ENCODE measurements at places on chromosomes 2 and 18.

- no peak for DNase-seq
These were observed 111.6 kb downstream of the ZNF521 start for GRCh38 chr18:25240420-25240770.

DNA sequence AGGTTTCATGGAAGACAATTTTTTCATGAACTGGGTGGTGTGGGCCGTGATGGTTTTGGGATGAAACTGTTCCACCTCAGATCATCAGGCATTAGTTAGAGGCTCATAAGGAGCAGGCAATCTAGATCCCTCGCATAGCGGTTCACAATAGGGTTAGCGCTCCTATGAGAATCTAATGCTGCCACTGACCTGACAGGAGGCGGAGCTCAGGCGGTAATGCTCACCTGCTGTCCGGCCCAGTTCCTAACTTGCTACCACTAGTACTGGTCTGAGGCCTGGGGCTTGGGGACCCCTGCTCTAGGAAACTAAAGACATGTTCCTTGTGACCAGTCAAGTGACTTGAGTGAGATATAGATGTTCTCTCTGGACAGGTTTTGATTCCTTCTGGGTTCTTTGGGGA is 49.2 kb downstream of the OXER1 start:
- no peak for DNase-seq

GRCh38 chr18:48772457-48772856 is 178.3 kb downstream of the SMAD7 start:
- no peak for DNase-seq

DNA sequence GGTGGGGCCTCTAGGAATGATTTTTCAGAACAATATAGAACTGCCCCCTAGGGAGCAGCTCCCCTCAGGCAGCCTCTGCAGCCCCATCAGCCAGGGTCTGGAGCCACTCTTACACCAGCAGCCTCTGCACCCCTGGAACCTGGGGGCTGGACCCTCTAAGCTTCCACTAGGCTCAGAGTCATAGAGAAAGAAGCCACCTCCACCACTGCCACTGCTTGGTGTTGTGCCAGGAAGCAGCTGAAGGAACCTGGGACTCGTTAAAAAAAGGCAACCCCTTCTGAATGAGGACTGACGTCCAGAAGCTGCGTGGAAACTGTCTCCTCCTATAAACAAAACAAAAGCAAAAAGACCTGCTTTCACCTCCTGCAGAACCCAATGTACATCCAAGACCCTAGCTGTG is 98.1 kb upstream of the HS6ST1 start:
- DNase-seq: no peak

GRCh38 chr2:42926434-42927333 is 134.3 kb upstream of the HAAO start:
- DNase-seq: no peak

DNA sequence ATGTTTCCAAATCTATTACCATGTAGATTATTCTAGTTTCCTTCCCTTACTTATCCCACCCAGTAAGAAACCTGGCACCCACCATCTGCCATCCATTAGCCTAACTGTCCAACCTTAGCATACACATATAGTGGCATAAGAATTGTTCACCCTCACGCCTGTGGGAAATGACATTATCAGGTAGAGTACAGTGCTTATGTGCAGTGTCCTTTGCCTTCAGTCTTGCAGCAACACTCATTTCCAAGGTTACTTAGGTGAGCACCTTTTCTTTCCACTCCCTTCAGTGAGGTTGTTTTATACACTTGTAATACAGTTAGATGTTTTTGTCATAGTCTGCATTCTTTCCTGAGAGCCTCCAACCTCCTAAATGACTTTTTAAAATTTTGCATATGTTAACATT is 18.1 kb downstream of the AQP12B start:
- DNase-seq: no peak
